ENCODE measurements at places on chromosomes 1 and 21.

GRCh38 chr1:59342801-59343575 is 46.1 kb downstream of the FGGY start:
- no peak for DNase-seq

DNA sequence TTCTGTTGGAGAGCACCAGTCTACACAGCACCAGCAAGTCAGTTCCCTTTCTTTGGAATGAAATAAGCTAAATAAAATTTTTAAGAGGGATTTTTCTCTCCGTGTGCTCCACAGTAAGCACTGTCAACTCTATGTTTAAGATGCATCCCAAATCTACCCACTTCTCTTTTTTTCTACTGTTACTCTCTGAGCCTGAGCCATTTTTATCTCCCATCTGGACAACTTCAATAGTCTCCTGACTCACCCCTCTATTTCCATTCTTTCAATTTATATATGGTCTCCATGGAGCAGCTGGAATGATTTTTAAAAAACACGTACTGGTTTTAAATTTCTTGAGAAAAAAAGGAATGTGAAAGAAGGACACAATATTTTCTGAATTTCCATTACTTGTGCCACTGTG is 24.7 kb upstream of the CCT8 start:
- no peak for DNase-seq

DNA sequence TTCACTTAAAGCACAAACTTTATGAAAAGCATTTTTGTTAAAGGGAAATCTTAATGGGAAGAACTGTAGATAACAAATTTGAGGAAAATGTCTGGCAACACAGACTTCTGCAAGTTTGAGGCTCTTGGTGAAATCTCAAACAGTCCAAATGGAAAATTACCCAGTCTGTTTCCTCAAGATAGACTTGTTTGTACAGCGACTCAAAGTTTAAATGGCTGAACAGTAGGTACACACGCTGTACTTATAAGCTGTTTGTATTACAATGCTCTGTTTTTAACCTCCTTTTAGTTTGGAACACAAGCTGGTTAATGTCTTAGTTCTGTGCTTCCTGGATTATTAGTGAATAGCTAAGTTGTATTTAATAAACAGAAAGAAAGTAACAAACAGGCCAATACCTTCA is 217.1 kb downstream of the NFIA start:
- DNase-seq: no peak

DNA sequence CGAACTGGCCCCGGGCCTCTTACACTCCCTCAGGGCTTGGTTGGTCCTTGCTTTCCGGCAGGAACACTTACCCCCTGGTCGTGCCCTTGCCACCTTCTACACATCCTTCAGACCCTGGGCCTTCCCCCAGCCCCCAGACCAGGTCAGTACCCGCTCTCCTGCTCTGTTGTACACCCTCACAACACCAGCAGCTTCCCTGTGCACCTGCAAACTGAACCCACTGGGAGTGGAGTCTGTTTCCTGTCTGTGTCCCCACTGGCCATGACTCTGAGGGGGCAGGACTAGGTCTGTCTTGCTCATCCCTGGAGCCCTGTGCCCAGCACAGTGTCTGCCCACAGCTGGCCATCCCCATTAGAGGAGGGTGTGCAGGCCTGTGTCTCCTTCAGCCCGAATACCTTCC is 2.1 kb upstream of the TMEM200B start:
- no peak for DNase-seq

- no peak for DNase-seq
Observed at GRCh38 chr1:54254055-54254454, 54.1 kb downstream of the MRPL37 start.

GRCh38 chr1:234398849-234399381 is 25.7 kb downstream of the COA6 start:
- no peak for DNase-seq

GRCh38 chr1:242524571-242525359 is at the start of gene PLD5:
Gene PLD5, minus strand, starts transcription at chr1:242524697.
- no peak for DNase-seq

DNA sequence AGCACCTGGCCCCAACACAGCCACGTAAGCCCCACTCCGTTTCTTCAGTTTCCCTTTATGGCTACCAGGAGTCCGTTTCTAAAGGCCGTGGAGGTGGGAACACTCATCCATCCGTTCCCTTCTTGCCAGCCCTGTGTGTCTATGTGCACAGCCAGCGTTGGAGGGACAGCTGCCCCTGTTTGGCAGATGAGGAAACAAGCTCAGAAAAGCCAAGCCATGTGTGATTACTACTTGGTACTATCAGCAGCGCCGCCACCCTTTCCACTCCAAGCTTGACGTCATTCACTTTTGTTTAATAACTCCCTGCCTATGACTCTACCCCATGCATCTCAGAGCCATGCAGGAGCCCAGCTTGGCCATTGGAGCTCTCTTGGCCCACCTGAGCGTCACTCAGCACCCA is 3.5 kb downstream of the LRP8 start:
- DNase-seq: no peak

DNA sequence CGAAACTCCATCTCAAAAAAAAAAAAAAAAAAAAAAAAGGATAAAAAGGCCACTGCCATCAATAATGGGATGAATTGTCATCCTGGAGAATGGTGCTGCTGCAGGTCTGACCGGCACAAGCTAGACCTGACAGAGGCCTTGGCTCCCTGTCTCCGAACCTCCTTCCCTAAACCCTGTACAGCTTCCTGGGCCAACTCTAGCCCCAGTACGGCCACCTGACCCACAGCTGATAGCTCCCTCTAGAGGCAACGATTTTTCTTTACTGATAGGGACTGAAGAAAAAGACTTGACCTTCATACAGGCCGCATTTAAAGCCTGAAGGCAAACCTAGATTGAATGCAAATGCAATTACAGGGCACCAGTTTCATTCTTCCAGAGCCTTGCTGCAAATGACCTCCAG is 30.7 kb downstream of the NOL9 start:
- no peak for DNase-seq

- peak; percentile 31 for DNase-seq
Observed at GRCh38 chr1:41681331-41682098, 197.0 kb upstream of the EDN2 start.

- DNase-seq: no peak
Observed at GRCh38 chr1:213389061-213389581, 338.1 kb downstream of the RPS6KC1 start.

DNA sequence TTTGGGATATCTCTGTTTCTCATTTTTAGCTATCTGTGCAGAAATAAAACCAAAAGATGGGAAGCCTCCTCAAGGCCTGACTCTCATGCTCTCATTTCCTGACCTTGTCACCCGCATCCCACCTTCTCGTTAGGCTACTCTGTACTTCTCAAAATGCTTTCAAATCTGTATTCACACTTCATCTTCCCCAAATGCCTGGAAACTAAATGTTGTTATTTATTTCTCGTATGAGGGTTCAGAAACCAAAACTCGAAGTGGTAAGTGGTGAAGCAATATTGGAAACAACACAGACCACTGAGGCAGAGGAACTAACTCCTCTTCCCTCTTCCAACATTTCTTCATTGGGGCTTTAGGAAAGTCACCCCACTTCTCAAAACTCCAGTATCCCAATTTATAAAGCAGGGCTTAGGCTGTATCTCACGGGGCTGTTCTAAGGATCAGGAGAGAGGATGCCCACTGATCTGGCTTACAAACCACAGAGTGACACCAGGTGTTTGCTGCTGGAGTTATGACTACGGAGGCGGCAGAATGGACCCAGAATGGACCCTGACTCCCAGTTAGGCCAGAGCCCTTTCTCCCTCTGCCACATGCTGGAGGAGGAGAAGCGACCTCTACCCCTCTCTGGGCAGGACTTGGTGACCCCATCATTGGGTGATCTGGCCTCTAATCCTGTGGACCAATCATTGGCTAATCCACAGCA is 3.5 kb downstream of the SLAMF7 start:
- no peak for DNase-seq

- no peak for DNase-seq
Observed at GRCh38 chr21:45552696-45553391, 10.6 kb upstream of the SLC19A1 start.

DNA sequence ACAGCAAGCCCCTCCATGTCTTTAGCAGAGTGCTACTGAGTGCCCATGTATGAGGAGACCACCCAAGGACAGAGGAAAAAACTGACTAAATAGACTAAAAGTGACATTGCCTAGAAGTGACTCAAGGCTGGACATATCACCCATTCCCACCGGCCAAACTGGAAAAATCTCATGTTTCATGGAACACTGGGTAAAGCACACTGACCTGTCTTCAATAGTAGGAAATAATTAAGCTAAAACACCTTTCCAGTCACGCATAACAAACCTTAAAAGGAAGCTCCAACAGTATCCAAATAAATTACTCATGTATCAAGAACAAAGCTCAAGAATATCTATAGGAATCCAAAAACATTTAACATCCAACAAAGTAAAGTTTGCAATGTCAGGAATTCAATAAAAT is 120.4 kb downstream of the SNX7 start:
- no peak for DNase-seq

Data from stromal cell of bone marrow (primary cell).